ENCODE measurements at places on chromosomes 5 and 9.
A peak's percentile ranks its signal among the peaks of the same experiment; 100 is the strongest.

GRCh38 chr5:102754767-102755431 lies at the start of gene PAM:
TSS of gene PAM (plus strand) at chr5:102755305. CDS start at chr5:102866196, 110,891 bp downstream.
- DNase-seq = peak; percentile 55

DNA sequence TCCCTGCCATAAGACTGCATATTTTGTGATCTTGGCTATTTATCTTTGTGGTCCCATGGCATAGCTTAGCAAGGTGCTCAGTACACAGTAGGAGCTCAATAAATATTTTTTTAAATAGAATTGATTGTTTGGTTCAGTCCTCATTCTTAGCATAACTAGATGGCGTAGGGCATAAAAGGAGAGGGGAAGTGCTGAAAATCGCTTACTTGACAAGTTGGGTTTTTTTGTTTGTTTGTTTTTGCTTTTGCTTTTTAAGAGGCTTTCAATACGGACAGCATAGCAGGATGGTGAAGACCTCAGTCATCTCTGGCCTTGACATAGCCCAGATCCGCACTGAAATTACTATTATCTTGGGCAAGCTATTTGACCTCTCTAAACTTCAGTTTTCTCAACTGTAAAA lies 86.6 kb upstream of the RANBP3L start:
- no peak for DNase-seq

DNA sequence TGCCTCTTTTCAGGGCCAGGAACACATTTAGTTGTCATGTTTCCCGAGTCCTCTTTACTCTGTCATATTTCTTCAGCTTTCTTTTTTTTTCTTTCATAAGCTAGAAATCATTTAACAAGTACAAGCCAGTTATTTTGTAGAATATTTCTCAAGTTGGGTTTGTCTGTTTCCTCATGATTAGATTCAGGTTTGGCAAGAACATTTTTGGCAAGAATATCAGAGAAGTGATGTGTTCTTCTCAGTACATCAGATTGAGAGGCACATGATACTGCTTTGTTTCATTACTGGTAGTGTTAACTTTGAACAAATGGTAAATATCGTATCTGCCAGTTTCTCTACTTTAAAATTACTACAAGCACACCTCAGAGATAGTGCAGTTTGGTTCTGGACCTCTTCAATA lies 45.1 kb downstream of the PCSK5 start:
- no peak for DNase-seq

DNA sequence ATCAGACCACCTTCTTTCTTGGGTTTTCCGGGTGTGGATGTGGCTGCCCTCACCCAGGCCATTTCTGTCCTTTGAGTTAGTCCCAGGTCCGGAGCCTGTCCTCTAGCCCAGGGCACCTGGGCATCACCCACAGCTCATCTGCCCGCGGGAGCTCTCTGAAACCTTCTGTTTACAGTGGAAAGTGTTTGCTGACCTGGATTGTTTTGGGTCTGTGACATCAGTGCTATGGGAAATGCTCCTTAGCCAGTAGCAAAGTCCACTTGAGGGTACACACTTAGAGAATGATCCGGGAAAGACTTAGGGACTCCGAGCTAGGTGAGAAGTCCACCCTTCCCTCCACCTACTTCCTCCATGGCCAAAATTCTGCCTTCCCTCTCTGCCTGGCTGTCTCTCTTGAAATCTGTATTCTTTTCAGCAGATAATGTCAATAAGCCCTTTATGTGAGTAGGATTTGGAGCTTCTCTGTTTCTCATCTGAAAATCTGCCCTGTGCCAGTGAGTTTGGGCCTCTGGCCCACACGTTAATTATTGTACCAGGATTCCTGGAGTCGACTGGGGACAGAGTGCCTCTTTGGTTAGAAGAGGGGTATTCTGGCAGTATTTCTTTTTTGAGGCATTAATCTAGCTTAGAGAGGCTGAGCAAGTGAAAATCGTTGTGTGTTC lies 19.9 kb downstream of the ABLIM3 start:
- DNase-seq = no peak

DNA sequence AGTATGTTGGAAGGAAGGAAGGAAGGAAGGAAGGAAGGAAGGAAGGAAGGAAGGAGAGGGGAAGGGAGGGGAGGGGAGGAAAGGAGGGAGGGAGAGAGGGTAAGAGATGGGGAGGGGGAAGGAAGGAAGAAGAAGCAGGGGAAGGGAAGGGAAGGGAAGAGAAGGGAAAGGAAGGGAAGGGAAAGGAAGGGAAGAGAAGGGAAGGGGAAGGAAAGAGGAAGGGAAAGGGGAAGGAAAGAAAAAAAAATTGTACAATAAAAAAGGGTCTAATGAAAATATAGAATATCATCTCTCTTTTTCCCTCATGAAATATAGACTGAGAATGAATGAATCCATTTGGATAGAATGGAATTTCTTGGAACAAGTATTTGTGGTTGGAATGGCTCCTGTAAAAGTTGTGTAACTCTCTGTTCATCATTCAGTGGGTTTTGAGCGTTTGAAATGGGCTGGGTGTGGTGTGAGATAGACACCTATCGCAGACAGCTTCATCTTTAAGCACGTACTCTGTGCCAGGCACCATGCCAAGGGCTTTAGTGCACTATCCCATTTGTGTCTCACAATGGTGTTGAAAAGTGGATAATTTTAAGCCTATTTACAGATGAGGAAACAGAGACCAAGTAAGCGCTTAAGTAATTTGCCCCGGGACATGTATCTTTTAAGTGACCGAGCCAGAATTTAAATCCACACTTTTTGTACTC lies 11.6 kb upstream of the PAPPA start:
- DNase-seq = no peak

DNA sequence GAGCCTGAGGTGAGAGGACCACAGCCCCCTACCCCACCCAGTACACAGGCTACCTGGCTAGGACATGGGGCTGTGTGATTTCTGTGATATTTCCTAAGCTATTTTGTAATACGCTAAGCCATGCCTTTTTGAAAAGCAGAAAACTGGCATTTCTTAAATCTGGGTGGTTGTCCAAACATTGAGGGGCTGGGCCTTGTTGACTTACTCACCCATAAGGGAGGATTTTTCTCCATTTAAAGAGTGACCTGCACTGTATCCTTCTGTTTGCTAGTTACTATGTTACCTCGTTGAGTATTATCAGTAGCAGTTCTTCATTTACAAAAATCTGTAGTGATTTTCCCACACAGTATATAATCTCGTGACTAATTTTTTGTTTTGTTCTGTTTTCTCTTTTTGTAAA lies 117.5 kb upstream of the OTULINL start:
- no peak for DNase-seq

DNA sequence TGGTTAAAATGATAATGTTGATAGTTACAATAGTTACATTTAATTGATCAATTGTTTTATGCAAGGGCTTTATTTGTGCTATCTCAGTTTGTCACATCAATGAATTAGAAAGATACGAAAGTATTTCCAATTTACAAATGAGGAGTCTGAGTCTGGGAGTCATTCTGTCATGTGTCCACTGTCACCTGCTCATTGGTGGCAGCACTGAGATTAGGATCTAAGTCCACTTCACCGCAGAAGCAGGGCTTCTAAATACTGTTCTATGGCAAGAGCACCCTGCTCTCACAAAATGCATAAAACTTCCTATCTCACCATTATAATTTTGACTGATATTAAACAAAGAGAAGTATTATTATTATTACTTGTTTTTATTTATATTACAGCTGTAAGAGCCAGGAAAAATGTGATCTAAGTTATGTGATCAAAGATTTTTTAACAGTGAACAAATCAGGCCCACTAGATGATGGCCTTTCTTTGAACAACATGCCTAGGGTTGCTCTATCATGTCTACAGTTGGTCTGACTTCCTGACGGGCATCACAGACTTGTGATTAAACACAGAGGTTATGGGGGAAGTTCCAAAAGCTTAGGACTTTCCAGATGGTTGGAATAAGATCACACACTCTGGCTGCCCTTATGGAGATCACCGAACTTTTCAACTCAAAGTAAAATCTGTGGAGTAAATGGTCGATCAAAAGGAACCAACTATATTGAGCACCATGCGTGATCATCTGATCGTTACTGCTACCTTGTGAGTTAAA lies 15.1 kb downstream of the TLR4 start:
- no peak for DNase-seq

DNA sequence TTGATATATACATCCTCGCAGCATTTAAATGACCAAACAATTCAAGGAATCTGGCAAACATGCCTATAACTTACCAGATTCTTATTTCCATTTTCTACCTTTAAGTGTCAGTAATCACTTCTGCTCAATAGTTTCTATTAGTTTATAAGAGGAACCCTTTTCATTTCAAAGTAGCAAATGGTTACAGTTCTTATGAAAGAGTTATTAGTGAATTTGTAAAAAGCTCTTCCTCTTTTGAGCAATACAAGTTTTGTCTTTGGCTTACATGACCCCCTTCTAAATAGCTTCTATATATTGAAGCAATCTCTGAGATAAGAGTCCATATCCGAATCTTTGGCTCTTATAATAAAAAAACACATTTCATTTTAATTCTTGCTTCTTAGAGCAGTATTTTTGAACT lies 42.0 kb downstream of the ELL2 start:
- DNase-seq = no peak

- DNase-seq = no peak
Observed at GRCh38 chr5:55004729-55005128, 19.3 kb upstream of the GZMK start.

DNA sequence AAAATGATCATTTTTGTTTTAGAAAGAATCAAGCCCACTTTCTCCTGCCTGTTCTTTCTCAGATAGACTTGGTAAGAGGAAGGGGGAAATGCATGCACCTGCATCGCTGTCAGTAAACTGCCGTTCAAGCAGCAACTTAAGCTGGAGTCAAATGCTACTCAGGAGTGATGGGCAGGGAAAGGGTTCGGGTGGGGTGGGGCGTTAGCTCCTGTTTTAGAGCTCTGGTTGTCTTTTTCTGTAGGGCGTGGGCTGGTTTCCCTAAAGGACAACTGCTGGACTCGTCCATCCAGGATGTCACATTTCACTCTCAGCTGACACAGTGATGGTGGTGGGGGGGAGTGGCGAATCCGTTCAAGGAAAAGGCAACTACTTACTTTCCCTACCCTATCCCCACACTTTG lies 75.0 kb downstream of the NDFIP1 start:
- no peak for DNase-seq

GRCh38 chr5:120789918-120790317 lies 325.8 kb downstream of the PRR16 start:
- DNase-seq = no peak

DNA sequence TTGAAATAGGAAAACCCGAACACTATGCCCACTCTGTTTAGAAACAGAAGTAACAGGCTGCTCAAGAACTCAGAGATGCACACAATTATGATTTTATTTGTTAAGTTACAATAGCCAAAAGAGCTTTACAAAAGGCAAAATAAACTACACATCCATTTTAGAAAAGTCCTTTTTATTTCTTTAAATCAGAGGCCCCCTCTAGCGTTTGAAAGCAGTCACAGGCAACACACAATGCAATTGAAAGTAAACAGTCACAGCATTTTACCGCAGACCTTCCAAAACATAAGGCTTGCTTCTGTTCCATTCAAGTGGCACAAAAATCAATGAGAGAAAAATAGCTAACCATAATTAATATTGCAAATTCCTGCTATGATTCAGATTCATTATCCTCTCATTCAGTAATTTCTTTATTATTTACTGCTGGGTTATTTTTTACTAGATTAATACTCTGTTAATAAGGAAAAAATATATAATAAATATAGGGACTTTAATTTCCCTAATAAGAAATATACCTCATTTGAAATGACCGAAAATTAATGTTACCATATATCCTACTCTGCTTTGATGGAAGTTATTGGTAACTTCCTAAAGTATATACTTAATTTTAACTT lies 78.3 kb downstream of the CEP120 start:
- no peak for DNase-seq

- DNase-seq = no peak
Observed at GRCh38 chr5:142167458-142167857, 58.9 kb downstream of the NDFIP1 start.

DNA sequence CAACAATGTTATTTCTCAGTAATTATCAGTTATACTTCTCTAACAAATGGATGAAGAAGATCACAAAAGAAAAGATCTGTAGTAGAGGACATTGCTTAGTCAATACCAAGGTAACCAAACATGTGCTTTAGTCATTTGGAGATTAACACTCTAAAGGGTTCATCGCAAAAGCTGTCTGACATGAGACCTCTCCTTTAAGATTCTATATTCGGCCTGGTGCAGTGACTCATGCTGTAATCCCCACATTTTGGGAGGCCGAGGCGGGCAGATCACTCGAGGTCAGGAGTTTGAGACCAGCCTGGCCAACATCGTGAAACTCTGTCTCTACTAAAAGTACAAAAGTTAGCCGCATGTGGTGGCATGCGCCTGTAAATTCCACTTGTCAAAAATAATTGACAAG lies 18.3 kb upstream of the CKMT2 start:
- no peak for DNase-seq

GRCh38 chr9:136373300-136374182 lies at the start of gene CARD9:
TSS of gene CARD9 (minus strand) at chr9:136373669. CDS start at chr9:136372078, 1,591 bp downstream.
- DNase-seq = no peak

DNA sequence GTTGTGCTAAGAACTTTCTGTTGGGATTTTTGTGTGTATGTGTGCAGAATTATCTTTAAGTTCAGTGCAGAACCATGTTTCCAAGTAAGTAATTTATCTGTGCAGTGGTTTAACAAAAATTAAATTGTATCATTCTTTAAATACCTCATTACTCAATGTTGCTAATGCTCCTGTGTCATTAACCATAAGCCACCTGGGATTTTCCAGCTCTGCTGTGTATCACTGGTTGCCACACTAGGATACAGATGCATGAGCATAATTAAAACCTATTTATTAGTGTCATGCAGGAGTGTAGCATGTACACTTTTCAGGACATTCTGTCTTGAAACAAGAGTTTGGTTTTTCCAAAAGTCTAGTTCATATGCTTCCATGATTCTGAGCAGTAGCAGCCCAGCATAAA lies 120.4 kb upstream of the PTGER4 start:
- DNase-seq = no peak

- DNase-seq = no peak
Observed at GRCh38 chr5:151721087-151721646, 34.5 kb upstream of the SPARC start.

DNA sequence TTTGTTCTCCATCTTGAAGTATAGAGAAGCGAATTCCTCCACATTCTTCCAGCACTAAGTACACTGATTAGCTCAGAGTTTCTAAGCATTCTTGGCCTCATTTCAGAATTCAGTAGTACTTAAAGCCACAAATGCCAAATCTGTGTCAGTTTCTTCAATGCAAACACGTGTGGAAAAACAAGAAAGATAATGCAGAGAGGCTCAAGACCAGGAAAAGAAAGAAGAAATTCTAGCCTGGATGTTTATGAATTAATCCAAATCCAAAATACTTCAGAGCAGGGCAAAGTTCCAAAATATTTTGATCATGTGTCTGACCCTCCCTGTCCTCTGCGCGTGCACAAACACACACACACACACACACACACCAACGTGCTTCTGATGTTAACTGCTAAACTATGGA lies 457.6 kb downstream of the SLCO4C1 start:
- no peak for DNase-seq

DNA sequence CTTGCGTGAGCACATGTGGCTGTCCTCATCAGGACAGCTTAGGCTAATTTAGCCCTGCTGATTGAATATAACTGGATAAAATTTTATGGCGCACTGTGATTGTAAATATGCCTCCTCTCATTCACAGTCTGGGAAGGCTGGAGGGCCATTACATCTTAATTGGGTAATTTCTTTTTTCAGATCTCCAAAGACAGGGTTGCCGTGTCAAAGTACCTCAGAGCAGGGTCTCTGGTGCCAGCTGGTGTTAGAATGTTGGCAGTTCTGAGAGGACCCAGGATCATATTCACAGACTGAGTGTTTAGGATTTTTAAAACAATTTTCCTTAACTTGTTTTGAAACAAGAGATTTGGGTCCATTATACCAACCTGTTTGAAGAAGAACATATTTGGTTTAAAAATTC lies 455.7 kb upstream of the TLE4 start:
- no peak for DNase-seq

GRCh38 chr5:171543148-171543815 lies 123.8 kb downstream of the FGF18 start:
- no peak for DNase-seq
